Right renal cortex interstitium (tissue), 3 donors: ENCODE measurements at places on chromosomes 6 and 20. TPM values are rescaled to one million over a fixed set of nuclear protein-coding genes. Genes with fewer than 3 reads are reported as not detected.

RHAG gene
- 1.6 TPM for polyA plus RNA-seq

GRCh38 chr6:6685249-6686040 lies 96.9 kb downstream of the LY86 start:
- no peak for DNase-seq

ANGPT4 gene
- polyA plus RNA-seq: 0.15 TPM

GRCh38 chr20:11912659-11913415 lies 4.9 kb upstream of the BTBD3 start:
- DNase-seq: no peak

- DNase-seq: no peak
Measured at GRCh38 chr6:48754641-48755040, 643.6 kb upstream of the PTCHD4 start.

- no peak for DNase-seq
Measured at GRCh38 chr6:41273714-41274113, 12.8 kb downstream of the TREM1 start.

OR2B6 gene
- 0.14 TPM for polyA plus RNA-seq

GRCh38 chr6:39113788-39114187 lies 1.2 kb downstream of the SAYSD1 start:
- DNase-seq: no peak

DNA sequence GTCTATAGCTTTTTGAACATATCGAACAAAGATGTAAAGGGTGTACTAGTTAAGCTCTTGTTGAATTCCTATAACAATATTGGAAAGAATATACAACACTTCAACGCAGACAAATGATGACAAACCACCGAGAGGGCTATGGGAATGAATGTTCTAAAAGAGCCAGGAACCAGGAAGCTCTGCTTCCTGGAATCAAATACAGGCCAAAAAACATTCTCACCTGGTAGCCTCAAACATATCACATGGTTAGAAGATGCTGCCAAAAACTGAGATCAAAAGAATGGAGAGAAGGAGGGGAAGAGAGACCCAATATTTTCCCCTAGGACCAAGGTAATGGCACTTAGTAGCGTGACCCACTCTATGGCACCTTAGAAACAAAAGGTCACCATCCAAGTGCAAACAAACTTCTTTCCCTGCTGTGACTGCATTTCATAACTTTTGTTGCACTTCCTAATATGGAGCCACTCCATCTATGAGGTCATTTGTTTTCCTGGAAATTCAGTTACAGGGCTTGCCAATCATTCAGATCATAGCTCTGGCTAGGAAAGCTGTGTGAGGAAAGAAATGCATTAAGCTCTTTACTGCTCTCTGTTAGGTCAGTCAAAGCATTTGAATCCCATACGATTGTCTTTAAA lies 199.2 kb upstream of the NT5E start:
- DNase-seq: no peak

DNA sequence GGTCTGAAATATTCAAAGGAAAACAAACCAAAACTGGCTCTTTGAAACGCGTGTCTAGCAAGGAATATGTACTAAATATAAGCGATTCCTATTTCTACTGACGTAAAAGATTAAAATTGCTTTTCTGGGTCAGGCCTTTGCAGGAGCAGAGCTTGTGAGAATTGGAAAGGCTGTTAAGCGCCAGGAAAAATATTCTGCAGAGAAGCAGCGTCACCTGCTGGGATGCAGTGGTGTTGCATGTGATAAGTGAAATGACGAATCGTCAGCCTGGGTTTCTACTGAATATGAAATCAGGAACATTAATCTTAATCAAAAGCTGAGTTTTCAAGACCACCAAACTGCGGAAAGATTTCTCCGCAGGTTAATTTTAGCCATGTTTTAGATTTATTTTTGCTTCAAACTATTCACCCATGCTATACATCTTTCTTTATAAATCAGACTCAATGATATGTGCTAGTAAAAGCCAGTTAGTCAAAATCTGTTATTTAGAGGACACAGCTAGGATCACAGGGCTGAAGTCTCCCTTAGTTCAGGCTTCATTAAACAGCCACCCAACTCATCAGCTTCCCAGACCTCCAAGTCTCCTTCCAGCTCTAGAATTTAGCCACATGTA lies 67.4 kb downstream of the ALDH8A1 start:
- no peak for DNase-seq

SAMD3 gene
- polyA plus RNA-seq: 0.78 TPM

DNA sequence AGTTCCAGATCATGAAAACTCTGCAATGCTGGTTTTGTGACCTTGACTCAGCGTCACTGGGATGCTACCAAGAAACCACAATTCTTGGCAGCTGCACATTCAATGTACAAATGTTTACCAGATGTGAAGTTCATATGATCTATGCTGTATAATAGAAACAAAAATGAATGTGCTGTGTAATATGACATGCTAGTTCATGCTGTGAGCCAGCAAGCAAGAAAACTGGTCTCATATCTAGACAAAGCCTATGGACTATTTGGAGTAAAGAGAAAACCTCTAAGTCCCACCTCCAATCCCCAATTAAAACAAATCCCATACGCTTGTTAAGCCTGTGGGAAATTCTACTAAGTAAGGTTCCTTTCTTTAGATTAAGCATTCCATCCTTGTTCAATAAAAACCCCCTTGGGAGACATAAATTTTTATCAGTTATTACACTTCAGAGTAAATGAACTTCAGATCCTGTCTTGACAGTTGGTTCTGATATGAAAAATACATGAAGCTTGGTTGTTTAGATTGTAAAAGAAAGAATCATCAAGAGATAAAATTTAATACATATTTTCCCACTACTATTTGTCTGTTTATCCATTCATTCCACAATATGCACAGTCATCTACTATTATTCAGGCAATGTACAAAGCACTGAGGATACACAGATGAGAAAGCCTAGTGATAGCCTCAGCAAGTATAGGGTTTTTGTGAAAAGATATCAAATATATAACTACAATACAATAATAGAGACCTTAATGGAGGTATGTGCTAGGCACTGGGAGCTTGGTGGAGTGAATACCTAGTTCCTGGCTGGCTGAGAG lies 20.1 kb downstream of the COL21A1 start:
- no peak for DNase-seq

OLIG3 gene
- not detected for polyA plus RNA-seq

DNA sequence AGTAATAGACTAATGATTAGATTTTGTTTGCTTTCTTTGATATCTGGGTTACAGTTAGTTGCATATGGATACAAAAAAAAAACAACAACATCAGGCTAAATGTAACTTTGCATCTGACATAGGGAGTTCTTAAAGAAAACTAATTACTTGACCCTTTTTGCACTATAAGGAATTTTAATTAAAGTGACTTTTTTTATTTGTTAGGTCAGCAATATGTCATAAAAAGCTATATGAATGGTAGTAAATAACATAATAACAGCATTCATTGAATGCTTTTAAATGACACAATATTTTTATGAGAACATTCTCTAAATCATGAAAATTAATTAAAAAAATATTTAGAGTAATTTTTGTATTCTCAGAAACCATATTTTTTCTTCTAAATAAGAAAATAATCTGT lies 183.6 kb downstream of the GRIK2 start:
- DNase-seq: no peak

GSTA3 gene
- polyA plus RNA-seq: 0.50 TPM

DNA sequence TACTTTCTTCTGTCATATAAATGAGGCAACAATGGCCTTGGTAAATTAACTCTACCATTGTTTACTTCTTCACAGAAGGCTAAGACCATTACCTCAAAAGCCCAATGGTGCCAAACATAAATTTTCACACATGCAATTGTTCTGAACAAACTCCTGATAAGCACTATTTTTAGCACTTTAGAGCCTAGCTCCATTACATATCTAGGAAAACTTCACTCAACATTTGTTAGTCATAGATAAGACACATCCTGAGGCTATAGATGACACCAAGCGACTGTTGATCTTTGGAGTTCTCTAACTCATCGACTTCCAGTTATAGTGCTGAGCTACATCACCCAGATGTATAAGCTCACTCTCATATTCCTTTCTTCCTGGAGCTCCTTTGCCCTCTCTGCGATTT lies 245.9 kb downstream of the EYS start:
- no peak for DNase-seq

DNA sequence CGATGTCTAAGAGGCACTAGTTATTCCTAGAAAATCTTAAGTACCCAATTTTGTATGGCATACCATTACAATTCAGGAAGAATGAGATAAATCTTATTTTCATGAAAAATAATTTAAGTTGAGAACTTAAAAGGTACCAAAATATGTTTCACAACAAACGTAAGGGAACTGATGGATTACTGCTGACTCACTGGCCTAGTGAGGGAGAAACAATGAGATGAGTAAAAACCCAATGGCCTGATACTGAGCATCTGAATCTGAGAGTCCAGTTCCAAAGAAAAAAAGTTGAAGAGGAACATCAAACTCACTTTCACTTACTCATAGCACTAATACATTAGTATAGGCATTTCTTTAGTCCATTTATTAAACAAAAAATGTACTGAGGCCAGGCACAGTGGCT lies 56.0 kb downstream of the MDN1 start:
- no peak for DNase-seq
